Activated naive CD4-positive, alpha-beta T cell treated with Interleukin-2 at 50 U/mL for 16 hours (primary cell): ENCODE measurements at places on chromosomes 6 and 20.

- peak; percentile 50 for DNase-seq
These were observed at the start of gene TEAD3 for GRCh38 chr6:35496841-35497570. Gene TEAD3, minus strand, starts transcription at chr6:35497079.

GRCh38 chr6:157148391-157149323 lies 174.7 kb downstream of the TMEM242 start:
- DNase-seq: no peak

- no peak for DNase-seq
These were observed at the start of gene CPXM1 for GRCh38 chr20:2800521-2801285. Gene CPXM1, minus strand, starts transcription at chr20:2800627. Its CDS starts 55 bp downstream, at chr20:2800572.

DNA sequence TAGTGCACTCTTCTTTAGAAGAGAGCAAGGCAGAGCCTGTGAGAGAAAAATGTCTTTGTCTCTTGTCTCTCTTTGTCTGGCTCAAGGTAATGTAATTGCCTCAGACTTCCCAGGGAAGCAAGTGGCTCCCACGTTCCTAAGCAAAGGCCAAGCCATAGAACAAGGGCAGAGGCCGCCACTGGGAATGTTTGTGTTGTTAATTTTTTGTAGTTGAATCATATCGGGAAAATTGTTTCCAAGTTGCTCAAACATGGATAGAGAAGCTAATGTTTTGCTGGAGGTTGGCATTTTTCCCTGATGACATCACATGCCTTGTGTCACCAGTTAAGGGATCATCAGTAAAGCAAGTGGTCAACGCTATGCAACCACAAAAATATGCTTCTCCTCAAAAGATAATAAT lies 211.5 kb upstream of the FOXA2 start:
- DNase-seq: no peak

- DNase-seq: no peak
These were observed 117.9 kb downstream of the SGK1 start for GRCh38 chr6:134199848-134200606.

DNA sequence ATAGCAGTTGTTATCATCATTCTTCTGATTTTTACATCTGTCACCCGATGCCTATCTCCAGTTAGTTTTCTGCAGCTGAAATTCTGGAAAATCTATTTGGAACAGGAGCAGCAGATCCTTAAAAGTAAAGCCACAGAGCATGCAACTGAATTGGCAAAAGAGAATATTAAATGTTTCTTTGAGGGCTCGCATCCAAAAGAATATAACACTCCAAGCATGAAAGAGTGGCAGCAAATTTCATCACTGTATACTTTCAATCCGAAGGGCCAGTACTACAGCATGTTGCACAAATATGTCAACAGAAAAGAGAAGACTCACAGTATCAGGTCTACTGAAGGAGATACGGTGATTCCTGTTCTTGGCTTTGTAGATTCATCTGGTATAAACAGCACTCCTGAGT lies 2.1 kb downstream of the CALHM6 start:
- DNase-seq: no peak

DNA sequence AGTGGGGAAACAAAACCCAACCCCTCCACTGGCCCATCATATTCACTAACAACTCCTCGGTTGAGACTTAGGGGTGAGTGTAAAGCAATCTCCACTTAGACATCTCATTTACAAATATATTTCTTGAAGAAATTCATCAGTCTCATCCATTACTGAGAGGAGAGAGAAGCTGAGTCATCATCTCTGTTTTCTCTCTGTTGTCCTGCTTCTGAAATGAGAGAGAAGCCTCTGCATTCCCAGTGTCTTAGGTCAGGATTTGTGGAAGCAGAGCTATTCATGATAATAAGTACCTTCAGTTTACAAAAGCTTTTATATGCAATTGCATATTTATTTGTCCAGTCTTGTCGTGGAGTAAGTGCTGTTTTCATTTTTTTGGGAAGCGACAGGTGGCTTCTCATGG lies 879 bp downstream of the MEP1A start:
- no peak for DNase-seq

DNA sequence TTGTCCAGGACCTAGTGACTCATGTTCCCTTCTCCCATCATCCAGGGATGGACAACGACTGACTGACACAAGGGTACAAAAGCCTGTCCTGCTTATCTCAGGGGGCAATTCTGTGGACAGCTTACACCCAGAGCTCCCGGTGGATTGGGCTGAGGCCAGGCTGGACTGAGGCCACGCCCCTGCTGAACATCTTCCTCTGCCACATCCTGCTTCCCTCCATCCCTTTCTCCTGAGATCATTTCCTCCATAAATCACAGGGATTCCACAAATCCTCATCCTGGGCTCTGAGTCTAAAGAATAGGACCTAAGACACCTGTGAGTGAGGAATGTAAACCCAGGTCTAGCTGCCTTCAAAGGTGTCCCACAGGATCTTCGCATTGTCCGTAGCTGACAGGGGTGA lies 30.4 kb upstream of the RNF24 start:
- no peak for DNase-seq
